NCI-H1092 treated with DMSO at 0.1 percent for 48 hours (cell line): ENCODE measurements at places on chromosomes 13 and 19.
A peak's percentile ranks its signal among the peaks of the same experiment; 100 is the strongest.

- no peak for DNase-seq
Measured at GRCh38 chr13:51588406-51588949, 4.2 kb downstream of the WDFY2 start.

DNA sequence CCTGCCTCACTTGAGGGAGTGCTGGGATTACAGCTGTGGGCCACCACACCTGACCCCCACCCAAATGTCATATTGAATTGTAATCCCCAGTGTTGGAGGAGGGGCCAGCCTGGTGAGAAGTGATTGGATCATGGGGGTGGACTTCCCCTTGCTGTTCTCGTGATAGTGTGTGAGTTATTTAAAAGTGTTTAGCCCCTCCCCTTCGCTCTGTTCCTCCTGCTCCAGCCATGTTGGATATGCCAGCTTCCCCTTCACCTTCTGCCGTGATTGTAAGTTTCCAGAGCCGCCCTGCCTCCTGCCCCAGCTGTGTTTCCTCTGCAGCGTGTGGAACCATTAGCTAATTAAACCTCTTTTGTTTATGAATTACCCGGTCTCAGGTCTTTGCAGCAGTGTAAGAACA is 13.7 kb downstream of the CHAMP1 start:
- no peak for DNase-seq

DNA sequence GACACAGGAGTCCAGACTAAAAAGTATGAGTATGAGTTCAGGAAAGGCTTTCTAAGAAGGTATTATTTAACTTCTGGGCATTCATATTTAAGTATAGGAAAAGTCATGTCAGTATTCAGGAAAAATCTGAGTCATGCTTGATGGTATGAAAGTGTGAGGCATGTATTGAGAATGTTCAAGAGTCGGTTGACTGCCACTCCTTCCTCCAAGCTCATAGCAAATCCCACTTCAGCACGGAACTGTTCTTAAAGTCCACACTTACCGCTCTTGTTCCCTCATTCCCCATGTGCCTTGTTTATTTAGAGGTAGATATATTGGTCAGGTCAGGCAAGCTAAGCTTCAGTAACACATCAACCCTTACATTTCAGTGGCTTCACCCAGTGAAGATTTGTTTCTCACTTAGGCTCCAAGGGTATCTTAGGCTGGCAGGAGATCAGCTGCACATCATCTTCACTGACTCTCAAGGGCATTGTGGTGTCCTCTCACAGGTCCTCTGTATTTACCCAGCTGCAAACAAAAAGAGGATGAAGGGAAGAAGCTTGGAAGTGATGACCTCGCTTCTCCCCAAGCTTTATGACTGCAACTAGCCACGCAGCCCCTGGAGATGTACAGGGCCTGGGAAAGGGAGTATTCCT is 1189.2 kb downstream of the EFNB2 start:
- DNase-seq, result no peak

- DNase-seq, result no peak
Measured at GRCh38 chr13:49635599-49636433, 7.5 kb downstream of the ARL11 start.

DNA sequence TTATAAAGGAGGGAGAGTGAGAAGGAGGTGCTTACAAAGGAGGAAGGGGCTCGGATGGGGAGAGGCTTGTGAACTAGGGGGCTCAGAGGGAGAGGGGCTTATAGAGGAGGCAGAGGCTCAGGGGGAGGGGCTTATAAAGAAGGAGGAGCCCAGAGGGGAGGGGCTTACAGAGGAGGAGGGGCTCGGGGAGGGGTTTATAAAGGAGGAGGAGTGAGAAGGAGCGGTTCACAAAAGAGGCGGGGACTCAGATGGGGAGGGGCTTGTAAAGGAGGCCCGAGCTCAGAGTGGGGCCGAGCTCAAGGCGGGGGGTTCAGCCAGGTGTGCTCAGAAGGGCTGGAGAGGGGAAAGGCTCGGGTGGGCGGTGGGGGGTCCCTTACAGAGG is 500 bp downstream of the SMIM24 start:
- no peak for DNase-seq

- DNase-seq, result no peak
Measured at GRCh38 chr13:99796175-99796819, 175.3 kb downstream of the ZIC5 start.

DNA sequence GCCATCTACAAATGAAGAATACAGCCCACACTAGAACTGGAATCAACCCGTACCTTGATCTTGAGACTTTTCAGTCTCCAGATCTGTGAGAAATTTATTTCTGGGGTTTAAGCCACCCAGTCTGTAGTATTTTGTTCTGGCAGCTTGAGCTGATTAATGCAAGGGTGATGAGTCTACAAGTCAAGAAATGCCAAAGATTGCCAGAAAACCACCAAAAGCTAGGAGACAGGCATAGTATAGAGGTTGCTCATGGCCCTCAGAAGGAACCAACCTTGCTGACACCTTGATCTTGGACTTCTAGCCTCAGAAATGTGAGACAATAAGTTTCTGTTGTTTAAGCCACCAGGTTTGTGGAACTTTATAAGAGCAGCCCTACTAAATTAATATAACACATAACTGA is 428.2 kb upstream of the KLF12 start:
- no peak for DNase-seq

- DNase-seq, result no peak
Measured at GRCh38 chr13:107960301-107960700, 255.0 kb downstream of the LIG4 start.

DNA sequence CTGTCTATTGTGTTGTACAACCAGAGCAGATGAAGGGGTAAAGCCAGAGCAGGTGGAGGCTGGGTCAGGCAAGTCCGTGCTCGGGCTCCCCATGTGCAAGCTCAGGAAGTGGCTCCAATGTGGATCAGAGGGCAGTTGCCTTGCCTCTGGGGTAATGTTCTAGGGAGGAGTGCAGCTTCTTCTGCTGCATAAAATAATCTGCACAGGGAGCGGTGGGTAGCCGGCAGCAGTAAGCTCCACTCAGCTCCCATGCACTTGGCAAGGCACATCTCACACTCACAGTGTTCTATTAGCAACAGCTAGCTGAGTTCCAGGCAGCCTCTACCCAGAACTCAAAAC is 565.3 kb upstream of the SLITRK1 start:
- DNase-seq, result no peak

DNA sequence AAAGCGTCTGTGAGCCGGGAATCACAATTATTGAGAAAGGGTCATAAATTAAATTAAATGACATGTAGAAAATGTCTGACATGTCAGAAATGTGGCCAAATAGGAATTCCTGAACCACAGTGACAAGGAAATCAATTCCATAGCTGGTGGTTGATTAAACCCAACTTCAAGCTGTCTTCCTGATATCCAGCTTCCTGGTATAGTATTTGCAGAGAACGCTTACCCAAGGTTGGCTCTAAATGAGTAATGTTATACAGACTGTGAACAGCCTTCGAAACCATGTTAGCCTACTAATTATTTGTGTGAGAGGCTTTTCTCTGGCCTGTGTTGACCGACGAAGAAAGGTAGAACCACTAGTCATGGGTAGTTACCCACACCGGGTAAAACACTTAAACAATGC is 347.2 kb downstream of the RFC3 start:
- DNase-seq, result no peak

GRCh38 chr13:101570410-101570809 is 117.9 kb downstream of the ITGBL1 start:
- DNase-seq, result no peak

- no peak for DNase-seq
Measured at GRCh38 chr13:80463673-80464352, 122.9 kb upstream of the SPRY2 start.

- no peak for DNase-seq
Measured at GRCh38 chr13:94298346-94298745, 181.1 kb downstream of the DCT start.

GRCh38 chr13:76556627-76557026 is 329.6 kb downstream of the KCTD12 start:
- DNase-seq, result no peak

GRCh38 chr13:30156826-30157615 is 150.3 kb downstream of the KATNAL1 start:
- DNase-seq, result no peak

GRCh38 chr13:94967183-94968039 is 255.1 kb upstream of the SOX21 start:
- DNase-seq, result peak; percentile 56

DNA sequence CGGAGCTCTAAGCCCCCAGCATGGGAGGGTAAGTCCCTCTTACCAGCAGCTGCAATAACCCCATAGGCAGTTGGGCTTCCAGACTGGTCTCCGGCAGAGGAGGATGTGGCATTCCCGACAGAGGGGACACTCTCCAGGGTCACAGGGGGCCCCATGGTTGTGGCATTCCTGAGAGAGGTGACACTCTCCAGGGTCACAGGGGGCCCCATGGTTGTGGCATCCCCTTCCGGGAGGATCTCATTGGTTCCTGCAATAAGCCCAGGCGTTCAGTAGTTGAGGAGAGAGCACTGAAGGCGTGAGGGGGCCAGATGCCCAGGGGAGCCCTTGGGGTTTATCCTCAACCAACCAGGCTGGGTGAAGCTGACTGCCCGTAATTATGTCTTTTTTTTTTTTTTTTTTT is 5.4 kb downstream of the CD320 start:
- DNase-seq, result no peak
